ENCODE measurements at places on chromosomes 4 and X. TPM values are rescaled to one million over a fixed set of nuclear protein-coding genes. Genes with fewer than 3 reads are reported as not detected.
A peak's percentile ranks its signal among the peaks of the same experiment; 100 is the strongest.

GRCh38 chrX:20437683-20438082 is 171.0 kb upstream of the RPS6KA3 start:
- no peak for DNase-seq

DNA sequence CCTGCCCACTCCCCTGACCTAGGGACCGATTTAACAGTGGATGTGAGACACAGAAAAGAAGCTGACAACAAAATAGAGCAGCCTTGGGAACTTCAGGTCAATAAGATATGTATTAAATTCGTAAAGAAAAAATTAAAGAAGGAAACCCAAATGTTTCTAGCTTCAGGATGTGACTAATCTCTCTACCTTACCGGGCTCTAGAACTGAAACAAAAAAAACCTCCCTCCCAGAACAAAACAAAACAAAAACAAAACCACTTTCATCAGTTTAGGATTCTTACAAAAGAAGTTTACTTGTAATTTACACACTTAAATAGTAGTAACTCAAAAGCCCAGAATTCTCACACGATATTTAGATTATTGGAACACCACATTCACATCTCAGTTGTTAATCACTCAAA is 185.8 kb upstream of the RPS6KA3 start:
- DNase-seq = no peak

DNA sequence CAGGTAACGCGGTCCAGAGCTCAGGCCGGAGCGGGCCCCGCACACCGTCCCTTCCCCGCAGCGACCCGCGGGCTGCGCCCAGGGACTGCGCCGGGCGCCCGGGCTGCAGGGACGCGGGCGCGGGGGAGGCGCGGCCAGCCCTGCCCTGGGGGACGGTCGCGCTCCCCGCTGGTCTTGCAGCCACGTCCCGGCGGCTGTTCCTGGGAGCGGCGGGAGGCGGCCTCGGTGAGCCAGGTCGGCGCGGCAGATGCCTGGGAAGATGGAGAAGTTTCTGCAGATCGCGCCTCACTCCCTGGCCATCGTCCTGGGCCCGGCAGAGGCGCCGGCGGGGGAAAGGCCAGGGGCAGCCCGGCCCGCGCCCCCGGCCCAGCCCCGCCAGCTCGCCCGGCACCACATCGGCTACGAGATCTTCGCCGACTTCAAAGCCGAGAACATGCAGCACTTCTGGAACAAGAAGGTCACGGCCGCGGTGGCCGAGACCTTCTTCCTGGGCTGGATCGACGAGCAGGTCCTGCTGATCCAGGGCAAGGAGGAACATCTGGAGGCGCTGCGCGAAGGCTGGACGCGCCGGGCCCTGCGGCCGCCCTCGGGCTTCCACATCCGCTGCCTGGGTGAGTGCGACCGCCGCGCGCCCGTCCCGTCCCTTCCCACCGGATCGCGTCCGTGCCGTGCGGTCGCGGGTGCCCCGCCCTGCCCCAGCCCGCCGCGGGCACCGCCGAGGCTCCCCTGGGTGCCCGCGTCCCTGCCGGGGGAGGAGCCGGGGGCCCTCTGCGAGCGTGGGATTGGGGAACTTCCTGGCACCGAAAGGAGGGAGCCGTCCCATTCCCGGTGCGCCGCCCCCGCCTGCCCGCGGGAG is 107.4 kb upstream of the STOX2 start:
- no peak for DNase-seq

GRCh38 chr4:173272996-173273395 is 61.2 kb downstream of the HMGB2 start:
- DNase-seq = no peak

DNA sequence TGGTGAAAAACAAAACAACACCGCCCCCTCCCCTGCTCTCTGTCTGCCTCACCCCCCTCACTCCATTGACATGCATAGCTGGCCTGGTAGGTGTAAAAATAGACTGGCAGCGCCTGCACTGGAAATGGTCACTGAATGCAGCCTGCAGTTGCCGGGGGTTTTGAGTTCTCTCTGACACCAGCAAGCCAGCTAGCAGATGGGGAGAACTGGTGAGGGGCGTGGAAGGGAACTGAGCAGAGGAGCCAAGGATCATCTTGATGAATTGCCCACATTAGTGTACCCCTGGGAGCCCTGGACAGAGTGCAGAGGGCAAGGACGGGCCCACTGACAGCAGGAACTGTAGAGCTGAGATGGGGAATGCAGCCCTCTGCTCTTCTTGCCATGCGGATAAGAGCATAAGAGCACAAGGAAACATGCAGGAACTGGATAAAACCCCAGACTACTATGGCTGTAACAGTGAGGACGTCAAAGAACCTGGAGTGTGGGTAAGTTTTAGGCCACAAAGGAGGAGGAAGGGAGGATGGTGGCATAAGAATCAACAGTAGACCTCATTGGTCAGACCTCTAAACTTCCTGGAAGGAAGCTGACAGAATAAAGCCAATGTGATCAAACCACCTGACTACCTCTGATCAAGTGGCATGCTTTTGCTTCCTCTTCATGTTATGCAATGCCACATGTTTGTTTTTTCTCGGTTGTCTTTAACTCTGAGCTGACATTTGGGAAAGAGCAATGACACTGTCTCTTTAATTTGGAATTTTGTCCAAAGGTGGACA is 96.3 kb downstream of the ANK2 start:
- DNase-seq = peak; percentile 67

- peak; percentile 20 for DNase-seq
Observed at GRCh38 chr4:130563185-130563888, 1467.4 kb downstream of the C4orf33 start.

DNA sequence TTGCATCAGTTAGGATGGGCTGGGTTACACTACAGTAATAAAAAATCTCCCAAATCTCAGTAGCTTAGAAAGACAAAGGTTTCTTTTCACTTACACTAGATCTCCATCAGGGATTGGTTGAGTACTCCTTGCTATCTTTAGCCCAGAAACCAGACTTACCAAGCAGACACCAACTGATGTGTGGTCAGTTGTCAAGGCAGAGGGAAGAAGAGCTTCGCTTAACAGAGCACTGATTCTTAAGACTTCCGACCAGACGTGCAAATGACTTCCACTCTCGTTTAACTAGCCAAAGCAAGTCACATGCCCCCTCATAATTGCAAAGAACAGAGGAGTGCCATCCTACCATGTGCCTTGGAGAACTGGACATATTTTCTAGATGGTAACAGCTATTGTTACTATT is 5.7 kb upstream of the ZNF518B start:
- no peak for DNase-seq

GRCh38 chrX:39262641-39263040 is 461.4 kb downstream of the MID1IP1 start:
- no peak for DNase-seq

DNA sequence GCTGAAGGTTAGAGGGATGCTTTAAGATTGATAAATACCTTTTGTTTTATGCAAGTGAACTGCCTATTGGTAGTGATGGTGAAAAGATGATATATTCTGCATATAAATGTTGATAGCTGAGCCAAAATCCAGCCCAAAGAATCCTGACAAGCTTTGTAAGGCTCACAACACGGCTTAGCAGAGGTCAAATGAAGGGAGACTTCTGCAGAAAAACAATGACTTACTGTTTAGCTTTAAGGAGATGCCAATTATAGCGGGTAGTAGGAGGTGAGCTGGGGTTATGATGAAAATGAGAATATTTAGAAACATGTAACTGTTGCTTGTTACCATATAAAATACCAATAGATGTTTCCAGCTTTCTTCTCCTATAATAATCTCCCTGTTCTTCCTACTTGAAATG is 97.1 kb downstream of the AFF1 start:
- DNase-seq = no peak

TEX13B gene
- not detected for total RNA-seq

CPLX1 gene
- total RNA-seq = 4.7 TPM

RADX gene
- 0.06 TPM for total RNA-seq

PCSK1N gene
- not detected for total RNA-seq

KCNE5 gene
- not detected for total RNA-seq
